ENCODE measurements at places on chromosomes 3 and 15.
A peak's percentile ranks its signal among the peaks of the same experiment; 100 is the strongest.

DNA sequence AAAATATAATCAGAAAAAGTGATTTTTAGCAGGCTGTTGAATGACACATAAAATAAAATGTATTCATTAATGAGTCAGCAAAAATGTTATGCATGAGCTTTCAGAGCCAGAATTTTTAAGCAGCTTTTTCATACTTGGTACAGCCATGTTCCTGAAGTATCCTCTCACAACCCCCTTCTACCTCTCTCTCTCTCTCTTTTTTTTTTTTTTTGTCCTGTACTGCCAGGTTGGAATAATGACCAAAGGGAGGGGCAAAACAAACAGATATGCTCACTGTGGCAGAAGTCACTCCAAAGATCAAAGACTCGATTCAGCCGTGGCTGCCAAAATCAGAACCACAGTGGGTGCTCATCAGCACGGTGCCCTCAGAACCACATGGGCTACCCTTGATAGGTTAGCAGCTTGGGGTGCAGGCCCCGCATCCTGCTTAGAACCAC is 383.0 kb downstream of the ZBTB20 start:
- H3K4me1 ChIP-seq, result peaks cover 34% of the 10 kb centered on the region
- no peak overlapping the region for H3K27ac ChIP-seq
- no peaks in the 10 kb centered on the region for H3K27me3 ChIP-seq
- no peak overlapping the region for H3K4me3 ChIP-seq
- no peak for DNase-seq
- no peaks in the 10 kb centered on the region for H3K36me3 ChIP-seq

- no peak for DNase-seq
- no peaks in the 10 kb centered on the region for H3K4me1 ChIP-seq
- no peak overlapping the region for H3K27ac ChIP-seq
- H3K27me3 ChIP-seq, result peaks cover 12% of the 10 kb centered on the region
- no peaks in the 10 kb centered on the region for H3K36me3 ChIP-seq
Measured at GRCh38 chr3:10869460-10869859, 53.4 kb downstream of the SLC6A11 start.

DNA sequence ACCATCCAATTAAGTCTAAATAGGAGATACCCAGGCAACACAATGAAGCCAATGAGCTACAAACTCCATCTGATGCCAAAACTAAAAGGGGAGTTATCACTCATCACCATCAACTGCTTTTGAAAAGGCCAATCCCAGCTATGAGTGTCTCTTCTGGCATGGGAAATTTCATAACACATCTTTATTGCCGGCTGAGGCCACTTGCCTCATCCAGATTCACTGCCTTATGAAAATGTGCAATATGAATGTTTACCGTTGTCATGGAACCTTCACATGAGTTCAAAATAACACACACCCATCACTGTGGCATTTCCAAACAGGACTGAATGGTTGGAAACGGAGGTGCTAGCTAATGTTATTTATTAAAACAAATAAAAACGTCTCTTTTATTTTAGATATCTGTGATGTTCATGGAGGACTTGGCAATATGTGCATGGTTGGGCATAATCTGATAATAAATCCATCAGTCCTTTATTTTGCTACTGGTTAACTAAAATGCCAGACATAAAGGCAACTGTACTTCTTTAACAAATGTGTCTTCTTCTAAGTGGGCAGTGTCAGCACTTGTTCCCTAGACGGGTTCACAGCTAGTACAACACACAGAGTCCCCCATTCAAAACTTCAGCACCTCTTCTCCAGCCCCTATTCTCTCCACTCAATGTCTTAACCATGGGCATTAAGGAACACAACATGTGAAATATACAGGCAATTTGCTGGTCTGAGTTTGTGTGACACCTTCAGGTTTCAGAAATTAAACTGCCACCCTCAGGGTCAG is 143.9 kb downstream of the MAGI1 start:
- no peak overlapping the region for H3K4me3 ChIP-seq
- H3K36me3 ChIP-seq, result no peaks in the 10 kb centered on the region
- no peaks in the 10 kb centered on the region for H3K27me3 ChIP-seq
- no peak overlapping the region for H3K27ac ChIP-seq

DNA sequence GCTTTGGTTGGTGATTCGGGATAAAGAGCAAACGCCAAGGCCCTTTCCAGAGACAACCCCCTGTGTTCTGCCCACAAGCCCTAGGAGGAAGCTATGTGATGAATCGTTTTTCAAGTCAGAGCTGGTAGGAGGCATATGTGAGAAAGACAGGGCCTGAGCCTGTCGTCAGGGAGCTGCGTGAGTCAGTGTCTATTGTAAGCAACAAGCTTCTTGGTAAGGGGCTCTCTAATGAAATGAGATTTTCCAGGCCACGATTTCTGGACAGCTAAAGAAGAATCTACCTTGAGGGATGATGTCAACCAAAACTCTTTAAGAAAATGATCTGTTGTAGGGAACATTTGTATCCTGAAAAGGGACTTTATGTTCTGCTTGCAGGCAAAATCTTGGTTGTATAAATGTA is 318.9 kb upstream of the IL12A start:
- no peaks in the 10 kb centered on the region for H3K4me1 ChIP-seq
- H3K36me3 ChIP-seq, result no peaks in the 10 kb centered on the region
- H3K4me3 ChIP-seq, result no peak overlapping the region
- no peak overlapping the region for H3K27ac ChIP-seq
- DNase-seq, result no peak
- peaks cover 2% of the 10 kb centered on the region for H3K27me3 ChIP-seq

GRCh38 chr3:61358364-61358763 is 107.1 kb upstream of the FHIT start:
- no peaks in the 10 kb centered on the region for H3K36me3 ChIP-seq
- H3K4me1 ChIP-seq, result peaks cover 8% of the 10 kb centered on the region
- H3K4me3 ChIP-seq, result no peak overlapping the region

GRCh38 chr15:48481802-48482201 is 150.6 kb downstream of the DUT start:
- H3K36me3 ChIP-seq, result no peaks in the 10 kb centered on the region
- no peak for DNase-seq
- no peak overlapping the region for H3K27ac ChIP-seq
- no peaks in the 10 kb centered on the region for H3K27me3 ChIP-seq

DNA sequence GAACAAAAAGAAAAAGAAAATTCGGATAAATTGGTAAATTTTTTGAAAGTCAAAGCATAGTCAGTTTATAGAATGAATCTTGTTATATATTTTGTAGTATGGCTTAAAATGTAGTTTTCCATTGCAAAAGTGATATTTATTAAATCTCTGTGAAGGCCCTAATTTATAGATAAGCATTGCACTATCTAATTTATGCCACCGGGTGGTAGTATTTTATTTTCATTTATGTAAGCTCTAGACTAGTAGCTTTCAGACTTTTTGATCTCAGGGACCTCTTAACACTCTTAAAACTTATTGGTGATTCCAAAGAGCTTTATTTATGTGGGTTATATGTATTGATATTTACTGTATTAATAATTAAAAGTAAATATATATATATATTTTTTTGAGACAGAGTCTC is 133.9 kb upstream of the LRRFIP2 start:
- H3K4me3 ChIP-seq, result no peak overlapping the region
- no peak overlapping the region for H3K27ac ChIP-seq
- no peak for DNase-seq
- peaks cover 19% of the 10 kb centered on the region for H3K4me1 ChIP-seq
- H3K36me3 ChIP-seq, result peaks cover 64% of the 10 kb centered on the region
- no peaks in the 10 kb centered on the region for H3K27me3 ChIP-seq

GRCh38 chr3:134150476-134150875 is 100.2 kb downstream of the RYK start:
- H3K27ac ChIP-seq, result peak overlapping the region; percentile 44
- no peak overlapping the region for H3K4me3 ChIP-seq
- no peak for DNase-seq
- peaks cover 2% of the 10 kb centered on the region for H3K4me1 ChIP-seq
- no peaks in the 10 kb centered on the region for H3K27me3 ChIP-seq

GRCh38 chr3:123344175-123344906 is 104.5 kb downstream of the ADCY5 start:
- peaks cover 7% of the 10 kb centered on the region for H3K4me1 ChIP-seq
- no peak for DNase-seq
- H3K36me3 ChIP-seq, result no peaks in the 10 kb centered on the region
- H3K27me3 ChIP-seq, result peaks cover 11% of the 10 kb centered on the region
- no peak overlapping the region for H3K4me3 ChIP-seq

Measured in naive thymus-derived CD8-positive, alpha-beta T cell (primary cell).